HT1080 (cell line): ENCODE measurements at places on chromosomes 3 and 15. TPM values are rescaled to one million over a fixed set of nuclear protein-coding genes. Genes with fewer than 3 reads are reported as not detected.

DNA sequence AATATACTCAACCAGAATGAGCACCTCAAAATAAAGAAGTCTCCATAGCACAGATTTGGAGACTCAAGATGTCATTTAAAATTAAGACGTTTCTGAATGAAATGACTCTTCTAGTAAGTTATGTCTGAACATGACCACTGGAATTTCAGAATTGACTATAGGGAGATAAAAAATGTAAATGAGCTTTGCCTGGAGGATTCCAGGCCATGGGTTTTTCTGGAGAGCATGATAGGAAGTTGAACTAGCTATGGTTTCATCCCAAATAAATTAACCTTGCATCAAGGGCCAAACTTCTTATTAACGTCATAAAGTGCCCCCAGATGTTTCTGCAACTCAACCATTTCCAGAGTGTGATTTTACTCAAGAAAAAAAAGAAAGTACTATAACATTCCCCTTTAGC is 222.6 kb upstream of the NR2F2 start:
- no peak for DNase-seq

GABRR3 gene
- total RNA-seq: not detected in 2 replicates

DNA sequence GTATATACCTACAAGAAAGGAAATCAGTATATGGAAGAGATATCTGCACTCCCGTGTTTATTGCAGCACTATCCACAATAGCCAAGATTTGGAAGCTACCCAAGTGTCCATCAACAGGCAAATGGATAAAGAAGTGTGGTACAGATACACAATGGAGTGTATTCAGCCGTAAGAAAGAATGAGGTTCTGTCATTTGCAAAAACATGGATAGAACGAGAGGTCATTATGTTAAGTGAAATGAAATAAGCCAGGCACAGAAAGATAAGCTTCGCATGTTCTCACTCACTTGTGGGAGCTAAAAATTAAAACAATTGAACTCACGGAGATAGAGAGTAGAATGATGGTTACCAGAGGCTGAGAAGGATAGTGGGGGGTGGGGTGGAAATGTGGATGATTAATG is 53.1 kb downstream of the FAM81A start:
- DNase-seq: no peak

GRCh38 chr3:186669378-186670084 is 3.7 kb downstream of the HRG start:
- DNase-seq: peak; percentile 76

DNA sequence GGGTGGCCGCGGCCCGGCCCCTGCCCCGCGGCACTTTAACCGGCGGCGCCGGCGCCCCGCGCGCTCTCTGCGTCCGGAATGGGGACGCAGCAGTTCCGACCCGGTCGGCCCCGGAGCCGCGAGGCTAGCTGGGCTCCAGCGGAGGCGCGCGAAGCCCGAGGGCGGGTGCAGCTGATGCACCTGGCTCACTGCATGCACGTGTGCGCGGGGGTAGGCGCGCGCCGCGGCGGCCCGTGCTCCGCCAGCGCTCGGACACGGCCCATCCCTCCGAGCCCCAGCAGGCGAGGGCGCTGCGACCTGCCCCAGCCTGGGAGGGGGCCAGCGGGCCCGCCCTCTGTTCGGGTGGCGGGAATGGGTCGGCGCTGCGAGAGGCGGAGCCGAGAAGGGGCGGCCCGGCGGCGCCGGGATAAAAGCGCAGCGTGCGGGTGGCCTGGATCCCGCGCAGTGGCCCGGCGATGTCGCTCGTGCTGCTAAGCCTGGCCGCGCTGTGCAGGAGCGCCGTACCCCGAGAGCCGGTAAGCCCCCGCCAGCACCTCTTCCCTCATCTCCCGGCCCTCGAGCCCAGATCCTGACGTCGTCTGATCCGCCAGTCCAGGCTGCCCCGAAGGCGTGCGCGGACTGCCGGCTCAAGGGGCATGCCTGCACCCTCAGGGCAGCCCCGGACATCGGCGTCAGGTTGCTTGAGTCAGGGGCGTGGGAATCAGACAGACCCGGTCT is at the start of the genes CHDH and IL17RB:
TSS of gene CHDH (minus strand) at position 286 of the 717 bp plus-strand sequence. CDS start 22,411 bp downstream, outside the sequence.
TSS of gene IL17RB (plus strand) at position 435 of the 717 bp plus-strand sequence. CDS start at position 456, 21 bp downstream.
- DNase-seq: no peak

GRCh38 chr15:40382580-40383456 is at the start of gene KNSTRN:
Gene KNSTRN (plus strand): TSS chr15:40382721. CDS start chr15:40382836, 115 bp downstream.
- peak; percentile 85 for DNase-seq

DNA sequence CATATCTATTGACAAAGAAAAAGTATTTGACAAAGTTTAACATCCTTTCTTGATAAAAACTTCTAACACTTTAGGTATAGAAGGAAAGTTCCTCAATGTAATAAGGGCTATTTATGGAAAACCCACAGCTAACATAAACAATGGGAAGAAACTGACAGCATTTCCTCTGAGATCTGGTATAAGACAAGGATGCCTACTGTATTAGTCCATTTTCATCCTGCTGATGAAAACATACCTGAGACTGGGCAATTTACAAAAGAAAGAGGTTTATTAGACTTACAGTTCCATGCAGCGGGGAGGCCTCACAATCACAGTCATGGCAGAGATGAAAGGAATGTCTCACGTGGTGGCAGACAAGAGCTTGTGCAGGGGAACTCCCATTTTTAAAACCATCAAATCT is 17.8 kb upstream of the CLDN1 start:
- DNase-seq: peak; percentile 36

- DNase-seq: peak; percentile 18
Measured at GRCh38 chr3:87336761-87337160, 60.4 kb upstream of the POU1F1 start.

GRCh38 chr3:45112939-45113338 is 33.2 kb downstream of the CDCP1 start:
- DNase-seq: no peak
